T-helper 1 cell (primary cell): ENCODE measurements at places on chromosomes 2 and 18.

GRCh38 chr2:134943540-134943939 is 24.9 kb downstream of the CCNT2 start:
- DNase-seq: no peak

GRCh38 chr18:28040716-28041115 is 136.2 kb downstream of the CDH2 start:
- no peak for DNase-seq

- no peak for DNase-seq
Measured at GRCh38 chr18:26624443-26624842, 76.1 kb upstream of the KCTD1 start.

DNA sequence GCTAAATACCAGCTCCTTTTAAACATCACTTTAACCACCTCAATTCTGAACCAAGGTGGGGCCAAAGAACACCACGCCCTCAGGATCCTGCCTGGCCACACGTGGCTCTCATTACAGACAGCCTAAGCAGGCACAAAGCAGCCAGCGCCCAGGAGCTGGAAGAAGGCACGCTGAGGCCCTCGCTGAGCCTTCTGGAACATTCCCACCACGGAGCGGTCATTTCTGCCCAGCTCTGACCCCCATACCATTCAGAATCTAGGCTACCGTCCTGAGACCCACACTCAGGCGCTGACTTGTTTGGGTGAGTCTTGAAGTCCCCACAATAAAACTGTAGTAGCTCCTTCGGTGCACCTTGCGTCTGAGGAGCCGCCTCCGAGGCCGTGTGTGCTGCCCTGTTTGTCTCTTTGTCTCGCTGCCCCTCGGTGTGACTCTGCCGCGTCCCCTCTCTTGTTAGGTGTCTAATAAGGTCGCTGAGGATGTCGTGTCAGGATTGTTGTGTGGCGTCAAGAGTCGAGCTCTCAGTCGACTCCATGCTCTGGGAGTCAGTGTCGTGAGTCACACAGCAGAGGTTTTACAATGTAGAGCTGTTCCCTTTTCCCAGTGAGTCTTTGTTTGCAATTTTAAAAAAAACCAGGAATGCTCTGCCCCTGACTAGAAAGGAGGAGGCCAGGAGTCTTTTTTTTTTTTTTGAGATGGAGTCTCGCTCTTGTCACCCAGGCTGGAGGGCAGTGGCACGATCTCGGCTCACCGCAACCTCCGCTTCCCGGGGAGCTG is 242.4 kb downstream of the KLHL29 start:
- no peak for DNase-seq

DNA sequence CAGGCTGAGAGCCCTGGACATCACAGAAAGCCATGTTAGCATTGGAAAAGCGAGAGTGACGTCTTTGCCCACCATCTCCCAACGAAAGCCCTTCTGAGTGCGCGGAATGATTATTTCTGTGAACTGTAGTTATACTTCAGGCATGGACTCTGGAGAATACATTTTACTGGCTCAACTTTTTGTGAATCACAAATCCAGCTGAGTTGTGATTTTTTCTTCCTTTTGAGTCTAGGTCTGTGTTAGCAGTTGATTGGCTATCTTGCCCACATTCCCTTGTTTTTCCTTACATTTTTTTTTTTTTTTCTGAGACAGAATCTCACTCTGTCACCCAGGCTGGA is 183.1 kb downstream of the INO80D start:
- DNase-seq: no peak

DNA sequence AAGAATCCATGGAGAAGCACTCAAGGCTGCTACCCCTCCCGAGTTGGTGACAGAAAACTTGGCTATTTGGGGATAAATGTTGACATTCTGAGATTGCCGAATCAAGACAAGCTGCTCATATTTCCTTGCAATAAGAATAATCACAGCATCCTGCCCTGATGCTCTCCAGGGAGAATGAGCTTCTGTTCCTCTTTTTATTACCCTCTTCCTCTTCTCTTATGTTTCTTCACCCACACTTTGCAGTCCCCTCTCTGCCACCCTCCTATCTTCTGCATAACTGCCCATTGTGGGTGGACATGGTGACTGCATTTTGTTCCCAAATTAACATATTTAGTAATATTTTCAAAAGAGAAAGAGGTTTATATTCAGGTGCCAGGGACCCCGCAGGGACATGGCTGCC is 11.9 kb upstream of the MSGN1 start:
- no peak for DNase-seq

DNA sequence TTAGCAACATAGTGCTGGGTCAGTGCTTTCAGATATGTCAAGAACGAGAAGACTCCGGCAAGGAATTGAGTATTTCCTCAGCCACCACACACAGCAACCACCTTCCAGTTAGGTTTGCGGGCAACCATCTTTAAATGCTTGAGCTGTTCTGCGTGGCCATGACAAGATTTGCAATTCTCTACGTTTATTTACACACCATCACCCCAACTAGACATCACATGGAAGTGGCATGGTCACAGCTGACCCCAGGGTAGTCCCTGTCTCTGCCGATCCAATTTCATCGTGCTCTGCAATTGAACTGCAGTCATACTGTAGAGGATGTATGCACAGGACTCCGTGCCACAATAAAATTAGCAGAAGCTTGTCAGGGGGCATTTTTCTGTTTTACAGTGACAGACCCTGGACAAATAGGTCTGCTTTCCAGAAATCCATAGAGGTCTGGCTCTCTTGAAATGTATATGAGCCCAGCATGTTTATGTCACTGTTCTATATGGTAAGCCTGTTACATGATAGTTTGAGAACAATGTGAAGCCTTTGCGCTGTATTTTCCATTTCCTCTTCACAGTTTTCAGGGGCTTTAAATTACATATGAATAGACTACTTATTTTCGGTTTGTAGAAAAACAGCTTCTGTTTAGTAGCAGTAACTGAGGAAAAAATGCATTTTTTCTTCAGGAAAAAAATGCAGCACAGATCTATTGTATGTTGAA is 605.2 kb downstream of the NR4A2 start:
- DNase-seq: no peak
